Activated T-helper 2 cell treated with anti-CD3 and anti-CD28 coated beads, Interferon-gamma antibody, Interleukin-2, Interleukin-4, amounts not matched to agents 10 μg/mL and 5 μg/mL and 100 μg/mL, durations not matched to agents 14 hours and 24 hours and 36 hours (primary cell): ENCODE measurements at places on chromosomes 4 and X.

GRCh38 chr4:124534131-124534530 is 178.4 kb downstream of the ANKRD50 start:
- DNase-seq = no peak
- H3K27ac ChIP-seq = no peak overlapping the region
- no peak overlapping the region for H3K4me3 ChIP-seq
- H3K4me1 ChIP-seq = no peaks in the 10 kb centered on the region
- no peaks in the 10 kb centered on the region for H3K27me3 ChIP-seq
- no peaks in the 10 kb centered on the region for H3K36me3 ChIP-seq

GRCh38 chrX:30504309-30504708 is 73.3 kb downstream of the TASL start:
- no peak overlapping the region for H3K4me3 ChIP-seq
- H3K27ac ChIP-seq = no peak overlapping the region
- H3K4me1 ChIP-seq = no peaks in the 10 kb centered on the region
- no peaks in the 10 kb centered on the region for H3K36me3 ChIP-seq
- no peak for DNase-seq

- no peaks in the 10 kb centered on the region for H3K36me3 ChIP-seq
- no peak overlapping the region for H3K27ac ChIP-seq
- H3K4me3 ChIP-seq = no peak overlapping the region
- no peaks in the 10 kb centered on the region for H3K27me3 ChIP-seq
- DNase-seq = no peak
These were observed 111.6 kb upstream of the WDR17 start for GRCh38 chr4:175953960-175954521.

GRCh38 chrX:49000636-49001035 is 1.4 kb downstream of the GRIPAP1 start:
- H3K27me3 ChIP-seq = no peaks in the 10 kb centered on the region
- DNase-seq = no peak
- H3K4me1 ChIP-seq = peaks cover 33% of the 10 kb centered on the region
- H3K4me3 ChIP-seq = peak overlapping the region; percentile 96

- peak; percentile 72 for DNase-seq
- peak overlapping the region; percentile 94 for H3K27ac ChIP-seq
- peaks cover 48% of the 10 kb centered on the region for H3K36me3 ChIP-seq
- H3K4me1 ChIP-seq = peaks cover 72% of the 10 kb centered on the region
- peak overlapping the region; percentile 60 for H3K4me3 ChIP-seq
These were observed 15.6 kb upstream of the ASMTL start for GRCh38 chrX:1468250-1468772.
